ENCODE measurements at places on chromosomes 4 and X. TPM values are rescaled to one million over a fixed set of nuclear protein-coding genes. Genes with fewer than 3 reads are reported as not detected.

The MAGEC1 gene
- total RNA-seq, result not detected

- no peak for DNase-seq
Measured at GRCh38 chr4:85901500-85901899, 426.6 kb downstream of the ARHGAP24 start.

The DSPP gene
- not detected for total RNA-seq

DNA sequence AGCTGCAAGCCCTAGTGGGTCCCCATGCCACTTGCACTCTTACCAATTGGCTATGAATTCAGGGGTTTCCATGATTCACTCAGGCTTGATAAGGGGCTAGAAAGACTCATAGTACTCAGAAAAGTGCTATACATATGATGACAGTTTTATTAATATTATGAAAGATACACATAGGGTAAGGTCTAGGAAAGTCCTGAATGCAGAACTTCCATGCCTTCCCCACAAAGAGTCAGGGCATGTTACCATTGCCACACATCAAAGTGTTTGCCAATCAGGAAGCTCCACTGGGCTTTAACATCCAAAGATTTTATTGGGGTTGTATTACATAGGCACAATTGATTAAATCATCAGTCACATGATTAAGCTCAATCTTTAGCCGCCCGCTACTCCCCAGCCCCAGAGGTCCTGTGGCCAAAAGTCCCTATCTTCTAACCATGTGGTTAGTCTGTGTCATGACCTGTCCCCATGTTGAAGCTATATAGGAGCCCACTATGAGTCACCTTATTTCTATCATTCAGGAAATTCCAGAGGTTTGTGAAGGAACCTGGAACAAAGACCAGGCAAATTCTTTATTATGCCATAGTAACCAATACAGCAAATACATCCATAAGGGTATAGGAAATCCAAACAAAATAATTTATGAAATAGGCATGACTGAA lies 635.6 kb downstream of the STPG2 start:
- DNase-seq, result no peak

The LRAT gene
- total RNA-seq, result 0.16 TPM

DNA sequence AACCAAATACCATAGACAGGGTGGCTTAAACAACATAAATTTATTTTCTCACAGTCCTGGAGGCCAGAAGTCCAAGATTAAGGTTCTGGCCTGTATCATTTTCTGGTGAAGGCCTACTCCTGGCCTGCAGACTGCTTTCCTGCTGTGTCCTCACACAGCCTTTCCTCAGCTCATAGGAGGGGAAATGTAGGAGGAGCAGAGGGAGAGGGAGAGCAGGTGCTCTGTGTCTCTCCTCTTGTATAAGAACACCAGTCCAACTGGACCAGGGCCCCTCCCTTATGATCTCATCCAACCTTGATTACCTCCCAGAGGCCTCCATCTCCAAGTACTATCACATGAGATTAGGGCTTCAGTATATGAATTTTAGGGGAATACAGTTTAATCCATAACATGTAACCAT lies 34.3 kb downstream of the RAPGEF2 start:
- no peak for DNase-seq

The SPON2 gene
- 19.8 TPM for total RNA-seq

DNA sequence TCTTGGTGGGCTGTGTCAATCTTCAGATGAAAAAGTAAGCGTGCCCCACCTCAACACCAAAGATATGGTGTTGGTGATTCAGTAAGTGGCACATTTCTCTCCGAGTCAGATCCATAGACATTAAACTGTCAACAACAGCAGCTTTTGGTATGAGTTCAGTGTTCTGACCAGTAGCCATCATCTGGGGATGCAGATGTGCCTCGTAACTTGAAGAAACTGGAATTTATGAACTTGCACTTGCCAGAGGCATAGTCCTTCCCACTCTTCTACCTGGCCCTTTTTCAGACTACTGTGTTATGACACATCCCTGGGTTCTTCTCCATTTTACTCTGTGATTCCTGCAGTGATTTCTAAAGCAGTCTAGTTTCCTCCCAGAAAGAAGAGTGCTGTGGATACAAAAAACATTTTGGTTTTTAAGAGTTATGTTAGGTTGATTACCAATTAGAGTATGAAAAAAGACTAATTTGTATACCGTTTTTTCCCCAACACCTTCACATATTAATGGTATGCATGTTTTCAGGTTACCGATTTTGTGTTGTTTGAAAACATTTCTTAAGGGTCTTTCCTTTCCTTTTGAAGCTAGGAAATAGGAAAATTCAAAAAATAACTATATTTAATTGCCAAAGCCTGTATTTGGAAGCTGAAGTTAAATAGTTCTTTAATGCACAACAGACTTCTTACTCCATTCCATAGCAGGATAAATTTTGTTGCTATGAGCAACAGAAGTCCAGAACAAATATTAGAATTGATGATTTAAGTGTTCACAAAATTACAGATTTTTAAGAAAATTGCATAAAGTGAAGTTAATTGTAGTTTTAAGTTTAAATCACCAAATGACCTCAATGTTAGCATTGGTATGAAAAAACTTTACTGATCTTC lies 39.3 kb downstream of the NUDT6 start:
- no peak for DNase-seq

The RAP2C gene
- total RNA-seq, result 19.1 TPM

GRCh38 chr4:273309-274017 lies 31.8 kb downstream of the ZNF732 start:
- no peak for DNase-seq

The GC gene
- not detected for total RNA-seq

- DNase-seq, result no peak
Measured at GRCh38 chrX:119579414-119579813, 5.1 kb downstream of the UBE2A start.

The HPGD gene
- total RNA-seq, result 2.4 TPM

GRCh38 chrX:30568136-30568535 lies 9.4 kb downstream of the TASL start:
- no peak for DNase-seq

- DNase-seq, result no peak
Measured at GRCh38 chr4:169231647-169232262, 39.0 kb downstream of the SH3RF1 start.

Data from cardiac septum (tissue), 1 donor.